Endothelial cell of coronary artery (primary cell): ENCODE measurements at places on chromosomes 6 and 20. TPM values are rescaled to one million over a fixed set of nuclear protein-coding genes. Genes with fewer than 3 reads are reported as not detected.

The PDE7B gene
- 15.5 and 32.7 TPM in 2 replicates for total RNA-seq

The LTA gene
- not detected in 2 replicates for total RNA-seq

The BPI gene
- not detected in 2 replicates for total RNA-seq

The COL20A1 gene
- not detected in 2 replicates for total RNA-seq

The GUCA1A gene
- not detected in 2 replicates for total RNA-seq

The CGA gene
- not detected in 2 replicates for total RNA-seq

The ZBTB12 gene
- total RNA-seq: 4.2 and 6.8 TPM in 2 replicates

The VEGFA gene
- 14.5 and 108 TPM in 2 replicates for total RNA-seq

The PKIB gene
- total RNA-seq: not detected in 2 replicates

The RNF182 gene
- total RNA-seq: under 0.01 TPM in 2 replicates

The GNAS-AS1 gene
- 0.27 and 0.85 TPM in 2 replicates for total RNA-seq
